ENCODE measurements at places on chromosomes 2 and 18. TPM values are rescaled to one million over a fixed set of nuclear protein-coding genes. Genes with fewer than 3 reads are reported as not detected.

DNA sequence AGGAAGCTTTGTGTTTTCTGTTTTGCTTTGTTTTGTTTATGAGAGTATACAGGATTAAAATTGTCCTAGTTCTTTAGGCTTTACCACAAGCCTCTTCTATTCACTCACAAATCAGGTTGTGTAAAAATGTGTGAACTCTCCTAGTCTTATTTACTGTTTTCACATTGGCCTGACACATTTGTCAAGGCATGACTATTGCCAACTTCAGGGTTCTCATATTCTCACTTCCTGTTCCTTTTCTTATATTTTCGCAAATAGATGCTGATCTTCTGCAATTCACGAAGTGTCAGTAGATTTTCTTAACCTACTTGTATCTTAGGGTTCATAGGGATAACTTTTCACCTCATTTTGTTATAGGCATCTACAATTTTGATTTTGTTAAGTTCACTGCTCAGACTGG is 67.1 kb downstream of the CCDC102B start:
- DNase-seq = no peak

The MERTK gene
- total RNA-seq = 8.3 TPM

- no peak for DNase-seq
Measured at GRCh38 chr2:120596990-120597594, 138.6 kb upstream of the GLI2 start.

The FAM228B gene
- 3.2 TPM for total RNA-seq

- no peak for DNase-seq
Measured at GRCh38 chr2:43612944-43613343, 17.1 kb upstream of the THADA start.

DNA sequence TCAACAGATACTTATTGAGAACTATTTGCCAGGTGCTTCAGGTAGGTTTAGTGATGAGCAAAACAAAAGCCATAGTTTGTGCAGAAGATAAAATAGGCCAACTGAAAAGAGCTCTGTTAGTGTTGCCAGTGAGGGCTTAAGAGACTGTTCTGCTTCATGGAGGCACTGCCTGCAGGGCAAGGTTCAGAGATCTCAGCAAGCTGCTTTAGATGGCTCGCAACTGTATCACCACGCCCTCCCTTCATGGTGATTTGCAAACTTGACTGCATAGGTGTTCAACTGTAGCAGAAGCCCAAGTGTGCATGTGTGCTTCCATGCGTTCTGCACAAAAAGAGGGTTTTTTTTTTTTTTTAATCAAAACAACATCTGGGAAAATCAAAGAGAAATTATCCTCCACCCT is 84.5 kb downstream of the RAPH1 start:
- no peak for DNase-seq

DNA sequence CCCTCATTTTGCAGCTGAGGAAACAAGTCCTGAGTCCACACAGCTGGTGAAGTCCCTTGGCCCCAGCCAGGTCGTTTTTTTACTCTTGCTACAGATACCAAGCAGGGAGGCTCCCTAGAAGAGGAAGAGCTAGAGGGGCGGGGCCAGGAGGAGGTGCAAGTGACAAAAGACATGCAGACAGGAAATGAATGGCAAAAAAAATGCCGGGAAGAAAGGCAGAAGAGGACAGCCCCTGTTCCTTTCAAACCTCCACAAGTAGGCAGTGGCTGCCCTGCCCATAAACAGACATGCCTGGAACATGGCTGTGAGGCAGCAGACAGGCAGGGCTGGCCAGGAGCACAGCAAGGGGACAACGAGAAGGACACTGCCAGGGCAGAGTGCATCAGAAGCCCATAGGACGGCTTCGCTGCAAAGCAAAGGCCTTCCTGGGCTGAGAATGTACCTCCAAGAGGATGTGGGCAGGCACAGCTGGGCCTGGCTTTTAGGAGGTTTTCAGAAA is 108.7 kb downstream of the ZBTB7C start:
- DNase-seq = peak; percentile 69

DNA sequence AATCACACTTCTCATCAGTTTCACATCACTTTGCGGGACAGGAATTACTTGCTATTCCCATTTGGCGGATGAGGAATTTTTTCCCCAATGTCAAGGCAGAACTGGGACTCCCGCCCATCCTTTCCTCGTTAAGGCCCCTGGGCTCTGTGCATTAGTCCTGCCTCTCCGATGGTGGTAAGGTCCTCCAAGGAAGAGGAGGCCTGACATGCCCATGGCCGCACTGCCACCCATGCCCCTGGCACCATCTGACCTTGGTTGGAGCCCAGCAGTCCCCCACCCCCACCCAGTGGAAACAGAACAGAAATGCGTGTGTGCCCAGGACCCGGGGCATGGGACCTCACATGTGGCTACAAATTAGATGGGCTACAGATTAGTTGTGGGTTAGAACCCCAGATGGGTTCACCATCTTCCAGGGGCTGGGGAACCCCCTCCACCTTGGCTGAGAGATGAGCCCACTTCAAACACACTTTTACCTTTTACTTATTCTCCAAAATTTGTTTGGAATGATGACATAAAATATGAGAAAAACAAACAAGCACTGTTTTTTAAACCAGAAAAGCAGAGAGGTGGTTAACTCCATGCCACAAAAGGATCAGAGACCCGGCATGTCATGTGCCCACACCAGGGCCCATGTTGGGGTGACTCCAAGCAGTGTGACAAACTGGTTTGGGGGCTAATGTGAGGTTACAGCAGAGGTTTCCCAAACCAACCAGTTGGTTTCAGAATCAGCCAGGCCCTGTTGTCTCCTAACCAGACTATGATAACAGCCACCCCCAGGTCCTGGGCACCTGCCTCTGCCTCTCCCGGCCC is 11.0 kb upstream of the DUSP2 start:
- DNase-seq = peak; percentile 22

The GPR55 gene
- 0.04 TPM for total RNA-seq

GRCh38 chr2:121638333-121638732 is 10.9 kb downstream of the CLASP1 start:
- DNase-seq = no peak
